ENCODE measurements at places on chromosomes 6 and 20. TPM values are rescaled to one million over a fixed set of nuclear protein-coding genes. Genes with fewer than 3 reads are reported as not detected.

DNA sequence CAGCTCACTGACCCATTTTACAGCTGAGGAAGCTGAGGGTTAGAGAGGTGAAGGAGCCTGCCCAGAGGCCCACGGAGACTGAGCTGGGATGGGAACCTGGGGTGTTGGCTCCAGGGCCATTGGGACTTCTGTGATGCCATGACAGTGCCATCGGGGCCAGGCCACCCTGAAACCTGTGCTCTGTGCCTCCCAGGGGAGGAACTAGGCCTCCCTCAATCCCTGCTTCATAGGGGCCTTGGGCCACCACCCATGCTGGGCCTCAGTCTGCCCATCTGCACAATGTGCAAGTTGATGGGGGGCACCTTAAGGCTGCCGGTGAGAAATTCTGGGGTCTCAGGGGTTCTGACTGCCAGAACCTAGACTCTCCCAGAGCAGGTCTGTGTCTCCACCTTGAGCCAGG, 24.9 kb downstream of the BPIFB4 start:
- H3K4me3 ChIP-seq = no peak overlapping the region
- no peak overlapping the region for H3K27ac ChIP-seq
- no peak for DNase-seq
- no peaks in the 10 kb centered on the region for H3K4me1 ChIP-seq

The MUCL3 gene
- total RNA-seq = not detected

The CYP21A2 gene
- 0.39 TPM for total RNA-seq

GRCh38 chr6:57307850-57308249, 9.6 kb upstream of the PRIM2 start:
- no peak for DNase-seq
- no peak overlapping the region for H3K27ac ChIP-seq
- H3K4me1 ChIP-seq = no peaks in the 10 kb centered on the region
- peaks cover 7% of the 10 kb centered on the region for H3K27me3 ChIP-seq

The NSFL1C gene
- total RNA-seq = 108 TPM

The PPP1R14C gene
- 0.23 TPM for total RNA-seq

DNA sequence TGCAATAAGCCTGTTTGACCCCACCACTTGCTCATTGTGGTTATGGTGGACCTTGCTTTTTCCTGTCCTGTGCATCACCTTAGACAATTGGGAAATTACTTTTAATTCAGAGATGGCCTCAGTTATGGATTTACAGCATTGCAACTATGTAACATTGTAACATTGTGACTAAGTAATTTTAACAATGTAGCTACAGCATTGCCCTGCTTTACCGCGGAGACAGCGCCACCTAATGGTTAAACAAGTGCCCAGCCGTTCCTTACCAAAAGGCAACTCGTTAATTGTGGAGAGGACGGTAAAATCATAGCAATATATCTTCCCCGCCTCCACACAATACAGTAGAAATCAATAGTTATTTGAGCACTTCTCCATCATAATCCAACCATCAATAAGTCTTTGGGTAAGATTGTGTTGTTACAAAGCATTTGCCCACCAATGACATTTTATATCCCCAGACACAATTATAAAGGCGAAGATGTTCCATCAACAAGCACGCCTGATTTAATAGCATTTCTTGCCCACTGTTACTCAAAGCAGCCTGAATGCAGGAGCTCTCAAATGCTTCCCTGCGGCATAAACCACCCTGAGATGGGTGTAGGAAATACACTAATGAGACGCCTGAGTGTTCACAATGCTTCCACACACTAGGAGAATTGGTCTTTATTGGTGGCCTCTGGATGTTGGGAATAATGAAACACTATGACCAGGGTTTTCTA, 93.7 kb downstream of the PROKR2 start:
- H3K36me3 ChIP-seq = no peaks in the 10 kb centered on the region
- H3K27ac ChIP-seq = no peak overlapping the region
- H3K27me3 ChIP-seq = no peaks in the 10 kb centered on the region
- H3K4me3 ChIP-seq = no peak overlapping the region

The POPDC3 gene
- not detected for total RNA-seq

The ZNF334 gene
- 1.4 TPM for total RNA-seq

DNA sequence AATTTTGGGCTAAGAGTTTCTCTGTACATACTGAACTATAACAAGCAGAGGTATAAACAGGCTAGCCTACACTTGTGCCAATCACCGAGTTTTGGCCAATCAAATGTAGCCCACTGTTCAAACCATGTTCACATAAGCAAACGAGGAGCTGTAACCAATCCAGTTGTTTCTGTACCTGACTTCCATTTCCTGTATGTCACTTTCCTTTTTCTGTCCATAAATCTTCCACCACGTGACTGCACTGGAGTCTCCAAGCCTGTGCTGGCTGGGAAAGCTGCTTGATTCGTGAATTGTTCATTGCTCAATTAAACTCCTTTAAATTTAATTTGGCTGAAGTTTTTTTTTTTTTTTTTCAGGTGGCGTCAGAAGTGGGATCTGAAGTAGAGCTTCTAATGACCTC, 332.9 kb downstream of the RNF144B start:
- no peaks in the 10 kb centered on the region for H3K4me1 ChIP-seq
- H3K27me3 ChIP-seq = no peaks in the 10 kb centered on the region
- no peak overlapping the region for H3K27ac ChIP-seq
- H3K4me3 ChIP-seq = no peak overlapping the region
- no peaks in the 10 kb centered on the region for H3K36me3 ChIP-seq
- no peak for DNase-seq

The COL12A1 gene
- total RNA-seq = not detected

The FAM217A gene
- total RNA-seq = not detected

The POLR3F gene
- total RNA-seq = 13.5 TPM

The TFAP2A gene
- total RNA-seq = 0.23 TPM

The UNC5CL gene
- total RNA-seq = 1.6 TPM

GRCh38 chr20:846894-847278, 13.4 kb downstream of the FAM110A start:
- peak; percentile 46 for DNase-seq
- H3K27me3 ChIP-seq = no peaks in the 10 kb centered on the region
- H3K36me3 ChIP-seq = peaks cover 26% of the 10 kb centered on the region
- H3K4me1 ChIP-seq = peaks cover 35% of the 10 kb centered on the region

- H3K4me3 ChIP-seq = peak overlapping the region; percentile 80
- peaks cover 68% of the 10 kb centered on the region for H3K4me1 ChIP-seq
- H3K27me3 ChIP-seq = no peaks in the 10 kb centered on the region
- no peak for DNase-seq
Observed at GRCh38 chr6:89353118-89353556, 615 bp upstream of the UBE2J1 start.

DNA sequence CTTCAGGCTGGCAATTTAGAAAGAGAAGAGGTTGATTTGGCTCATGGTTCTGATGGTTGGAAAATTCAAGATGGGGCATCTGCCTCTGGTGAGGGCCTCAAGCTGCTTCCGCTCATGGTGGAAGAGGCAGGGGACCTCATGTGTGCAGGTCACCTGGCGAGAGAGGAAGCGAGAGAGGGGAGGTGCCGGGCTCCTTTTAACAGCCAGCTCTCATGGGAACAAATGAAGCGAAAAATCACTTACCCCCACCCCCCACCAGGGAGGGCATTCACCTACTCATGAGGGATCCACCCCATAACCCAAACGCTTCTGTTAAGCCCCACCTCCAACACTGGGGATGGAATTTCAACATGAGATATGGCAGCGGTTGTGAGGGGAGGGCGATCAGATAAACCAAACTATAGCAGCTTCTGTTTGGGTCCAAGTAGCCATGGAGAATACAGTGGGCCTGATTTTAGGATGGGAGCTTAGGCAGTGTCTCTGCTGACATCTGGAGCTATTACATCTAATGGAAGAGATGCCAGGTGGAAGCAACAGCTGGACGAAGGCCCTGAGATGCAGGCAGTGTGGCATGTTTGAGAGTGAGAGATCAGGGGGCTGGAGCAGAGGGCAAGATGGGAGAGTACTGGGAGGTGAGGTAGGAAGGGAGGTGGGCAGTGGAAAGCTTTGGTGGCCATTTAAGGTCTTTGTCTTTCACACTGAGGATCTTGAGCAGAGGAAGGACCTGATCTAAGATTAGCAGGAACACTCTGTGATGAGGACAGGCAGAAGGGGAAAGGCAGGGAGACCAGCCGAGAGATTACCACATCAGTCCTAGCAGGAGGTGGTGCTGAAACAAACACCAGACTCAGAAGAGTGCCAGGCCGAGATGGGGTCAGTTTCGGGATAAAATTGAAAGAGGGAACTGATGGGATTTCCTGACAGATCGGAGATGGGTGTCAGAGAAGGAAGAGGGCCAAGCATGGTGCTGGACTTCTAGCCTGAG, 161.8 kb downstream of the NFATC2 start:
- no peaks in the 10 kb centered on the region for H3K27me3 ChIP-seq
- peaks cover 32% of the 10 kb centered on the region for H3K4me1 ChIP-seq
- H3K4me3 ChIP-seq = no peak overlapping the region
- H3K36me3 ChIP-seq = peaks cover 18% of the 10 kb centered on the region

DNA sequence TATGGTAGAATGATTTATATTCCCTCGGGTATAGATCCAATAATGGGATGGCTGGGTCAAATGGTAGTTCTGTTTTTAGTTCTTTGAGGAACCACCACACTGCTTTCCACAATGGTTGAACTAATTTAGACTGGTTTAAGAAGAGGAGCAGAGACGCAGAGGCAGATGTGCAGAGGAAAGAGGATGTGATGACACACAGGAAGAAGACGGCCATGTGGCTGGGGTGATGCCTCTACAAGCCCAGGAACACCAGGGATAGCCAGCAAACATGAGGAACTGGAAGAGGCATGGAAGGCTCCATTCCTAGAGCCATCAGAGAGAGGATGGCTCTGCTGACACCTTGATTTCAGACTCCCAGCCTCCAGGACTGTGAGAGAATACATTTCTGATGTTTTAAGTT, 218.3 kb upstream of the DTNBP1 start:
- no peaks in the 10 kb centered on the region for H3K36me3 ChIP-seq
- H3K27me3 ChIP-seq = no peaks in the 10 kb centered on the region
- H3K27ac ChIP-seq = peak overlapping the region; percentile 52
- H3K4me1 ChIP-seq = peaks cover 41% of the 10 kb centered on the region
- no peak for DNase-seq
- no peak overlapping the region for H3K4me3 ChIP-seq

DNA sequence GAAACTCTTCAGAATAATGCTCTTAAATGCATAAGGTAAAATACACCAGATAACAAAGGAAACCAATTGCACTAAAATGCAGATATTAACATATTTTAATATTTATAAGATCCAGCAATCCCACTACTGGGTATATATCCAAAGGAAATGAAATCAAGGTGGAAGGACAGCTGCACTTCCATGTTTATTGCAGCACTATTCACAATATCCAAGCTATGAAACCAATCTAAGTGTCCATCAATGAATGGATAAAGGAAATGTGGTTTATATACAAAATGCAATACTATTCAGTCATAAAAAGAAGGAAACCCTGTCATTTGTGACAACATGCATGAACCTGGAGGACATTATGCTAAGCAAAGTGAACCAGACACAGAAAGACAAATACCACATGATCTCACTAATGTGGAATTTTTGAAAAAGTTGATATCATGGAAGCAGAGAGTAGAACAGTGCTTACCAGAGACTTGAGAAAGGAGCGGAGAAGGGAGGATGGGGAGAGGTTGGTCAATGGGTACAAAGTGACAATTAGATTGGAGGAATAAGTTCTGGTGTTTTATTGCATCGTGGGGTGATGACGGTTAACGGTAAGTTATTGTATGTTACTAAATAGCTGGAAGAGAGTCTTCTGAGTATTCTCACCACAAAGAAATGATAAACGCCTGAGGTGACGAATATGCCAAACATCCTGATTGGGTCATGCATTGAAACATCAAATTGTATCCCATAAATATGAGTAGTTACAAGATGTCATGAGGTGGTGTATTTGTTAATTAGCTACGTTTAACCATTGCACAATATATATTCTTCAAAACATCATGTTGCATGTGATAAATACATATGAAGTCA, 37.9 kb upstream of the RNF24 start:
- H3K27ac ChIP-seq = no peak overlapping the region
- H3K4me1 ChIP-seq = peaks cover 3% of the 10 kb centered on the region
- H3K4me3 ChIP-seq = no peak overlapping the region

DNA sequence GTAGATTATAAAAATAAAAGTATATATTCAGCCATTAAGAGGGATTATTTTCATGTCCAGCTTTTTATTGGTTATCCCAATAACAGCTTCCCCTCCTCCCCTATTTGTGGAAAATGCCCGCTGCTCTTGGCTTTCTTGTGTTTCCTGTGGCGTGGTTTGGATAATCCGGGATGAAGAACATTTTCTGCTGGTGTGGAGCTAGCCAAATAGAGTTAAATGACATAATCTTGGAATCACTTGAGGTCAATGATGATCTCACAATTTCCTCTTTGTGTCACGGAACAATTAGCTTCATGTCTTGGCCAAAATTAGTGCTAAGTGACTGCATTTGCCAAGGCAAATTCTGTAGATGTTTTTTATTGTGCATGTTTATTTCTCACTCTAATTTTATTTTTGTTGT, 394.0 kb downstream of the LAMA2 start:
- peaks cover 4% of the 10 kb centered on the region for H3K27me3 ChIP-seq
- H3K4me1 ChIP-seq = peaks cover 10% of the 10 kb centered on the region
- no peak for DNase-seq
- no peak overlapping the region for H3K4me3 ChIP-seq
- H3K27ac ChIP-seq = no peak overlapping the region
- no peaks in the 10 kb centered on the region for H3K36me3 ChIP-seq

The RHAG gene
- total RNA-seq = not detected

GRCh38 chr20:52275181-52275691, 83.7 kb upstream of the ZFP64 start:
- peaks cover 4% of the 10 kb centered on the region for H3K27me3 ChIP-seq
- H3K4me1 ChIP-seq = no peaks in the 10 kb centered on the region
- no peaks in the 10 kb centered on the region for H3K36me3 ChIP-seq

DNA sequence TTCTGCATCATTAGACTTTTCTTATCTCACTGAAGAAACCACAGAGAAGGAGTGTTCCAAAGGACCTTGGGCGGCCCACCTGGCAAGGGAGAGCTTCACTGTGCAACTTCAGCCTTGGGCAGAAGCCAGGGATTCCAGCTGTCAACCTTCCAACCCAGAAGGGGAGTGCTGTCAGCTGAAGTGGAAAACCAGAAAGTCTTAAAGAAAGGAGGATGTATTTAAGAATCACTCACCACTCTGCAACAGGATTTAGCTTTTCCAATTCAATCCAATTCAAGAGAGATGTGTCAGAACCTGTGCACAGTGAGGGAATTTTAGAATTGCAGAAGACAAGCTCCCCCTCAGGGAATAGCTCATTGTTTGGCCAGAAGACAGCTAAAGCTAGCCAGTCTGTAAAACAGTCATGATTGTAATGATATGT, 553.7 kb downstream of the CD83 start:
- no peaks in the 10 kb centered on the region for H3K36me3 ChIP-seq
- H3K27ac ChIP-seq = no peak overlapping the region
- no peak overlapping the region for H3K4me3 ChIP-seq
- peaks cover 2% of the 10 kb centered on the region for H3K27me3 ChIP-seq

The NMBR gene
- total RNA-seq = not detected

The TGM2 gene
- not detected for total RNA-seq

The ZSCAN16 gene
- total RNA-seq = 4.0 TPM

- no peaks in the 10 kb centered on the region for H3K27me3 ChIP-seq
- H3K4me1 ChIP-seq = peaks cover 2% of the 10 kb centered on the region
- H3K36me3 ChIP-seq = no peaks in the 10 kb centered on the region
- H3K4me3 ChIP-seq = no peak overlapping the region
- H3K27ac ChIP-seq = no peak overlapping the region
Observed at GRCh38 chr6:72783035-72783434, 161.2 kb downstream of the KCNQ5 start.

GRCh38 chr6:23334360-23334759, 765.0 kb downstream of the HDGFL1 start:
- no peaks in the 10 kb centered on the region for H3K27me3 ChIP-seq
- no peaks in the 10 kb centered on the region for H3K4me1 ChIP-seq
- DNase-seq = no peak
- no peak overlapping the region for H3K27ac ChIP-seq
- no peak overlapping the region for H3K4me3 ChIP-seq
- H3K36me3 ChIP-seq = no peaks in the 10 kb centered on the region

The TRDN gene
- total RNA-seq = not detected
